ENCODE measurements at places on chromosomes 2 and 18. TPM values are rescaled to one million over a fixed set of nuclear protein-coding genes. Genes with fewer than 3 reads are reported as not detected.

Gene FSIP2
- total RNA-seq, result 0.24 TPM

Gene COLEC12
- 0.68 TPM for total RNA-seq

DNA sequence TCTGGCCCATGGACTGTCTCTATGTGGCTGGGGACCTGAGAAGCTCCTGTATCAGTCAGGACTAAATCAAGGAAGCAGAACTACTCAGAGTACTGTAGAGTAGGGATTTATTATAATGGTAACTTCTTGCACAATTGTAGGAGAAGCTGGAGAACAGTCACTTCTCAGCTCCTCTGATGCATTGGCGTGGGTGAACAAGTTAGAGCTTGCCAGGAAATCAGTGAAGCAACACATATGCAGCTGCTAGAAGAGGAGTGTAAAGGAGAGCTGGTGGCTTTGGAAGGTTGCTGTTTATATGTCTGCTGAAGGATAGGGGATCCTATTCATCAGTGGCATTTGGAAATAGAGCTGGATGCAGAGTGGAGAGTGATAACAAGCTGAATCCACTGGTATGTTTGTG, 215.5 kb upstream of the CWC22 start:
- peak; percentile 100 for ATAC-seq

GRCh38 chr2:212842544-212843185, 304.1 kb upstream of the ERBB4 start:
- no peak for ATAC-seq

DNA sequence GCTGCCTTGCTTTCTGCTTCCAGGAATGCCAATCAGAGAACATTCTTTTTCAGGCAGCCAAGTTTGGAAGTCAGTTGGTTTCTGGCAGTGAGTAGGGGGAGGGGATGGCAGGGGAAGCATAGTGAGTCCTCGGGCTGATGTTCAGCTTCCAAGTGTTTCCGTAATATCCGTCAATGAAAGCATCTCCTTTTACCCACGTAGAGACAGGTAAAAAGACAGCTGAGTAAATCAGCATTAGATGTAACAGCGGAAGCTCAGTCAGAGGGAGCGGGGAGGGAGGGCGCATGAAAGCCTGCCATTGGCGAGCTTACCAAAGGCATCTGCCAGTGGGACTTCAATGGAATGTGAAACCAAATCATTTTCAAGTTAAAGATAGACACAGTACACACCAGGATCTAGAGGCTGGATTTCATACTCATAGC, 117.1 kb upstream of the DTNA start:
- no peak for ATAC-seq

DNA sequence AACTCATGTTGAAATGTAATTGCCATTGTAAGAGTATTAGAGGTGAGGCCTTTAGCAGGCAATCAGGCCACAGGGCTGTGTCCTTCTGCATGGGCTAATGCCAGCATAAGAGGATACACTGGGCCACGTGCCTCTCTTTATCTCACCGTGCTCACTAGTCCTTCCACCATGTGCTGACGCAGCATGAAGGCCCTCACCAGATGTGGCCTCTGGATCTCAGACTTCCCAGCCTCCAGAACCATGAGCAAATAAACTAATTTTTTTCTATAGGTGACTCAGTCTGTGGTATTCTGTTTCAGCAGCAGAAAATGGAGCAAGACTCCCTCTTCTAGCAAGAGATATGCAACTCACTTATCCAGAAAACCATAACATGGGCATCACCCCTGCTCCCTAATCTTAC, 149.7 kb upstream of the ZNF236 start:
- no peak for ATAC-seq

DNA sequence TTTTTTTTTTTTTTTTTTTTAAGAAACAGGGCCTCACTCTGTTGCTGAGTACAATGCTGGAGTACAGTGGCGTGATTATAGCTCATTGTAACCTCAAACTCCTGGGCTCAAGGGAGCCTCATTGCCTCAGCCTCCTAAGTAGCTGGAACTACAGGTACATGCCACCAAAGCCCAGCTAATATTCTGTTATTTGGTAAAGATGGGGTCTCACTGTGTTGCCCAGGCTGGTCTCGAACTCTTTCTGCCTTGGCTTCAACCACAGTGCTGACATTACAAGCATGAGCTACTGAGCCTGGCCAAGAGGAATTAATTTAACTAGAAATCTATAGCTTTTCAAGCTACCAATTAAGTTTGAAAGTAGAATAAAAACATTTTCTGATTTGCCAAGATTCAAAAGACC, 27.8 kb downstream of the DYM start:
- ATAC-seq, result no peak

DNA sequence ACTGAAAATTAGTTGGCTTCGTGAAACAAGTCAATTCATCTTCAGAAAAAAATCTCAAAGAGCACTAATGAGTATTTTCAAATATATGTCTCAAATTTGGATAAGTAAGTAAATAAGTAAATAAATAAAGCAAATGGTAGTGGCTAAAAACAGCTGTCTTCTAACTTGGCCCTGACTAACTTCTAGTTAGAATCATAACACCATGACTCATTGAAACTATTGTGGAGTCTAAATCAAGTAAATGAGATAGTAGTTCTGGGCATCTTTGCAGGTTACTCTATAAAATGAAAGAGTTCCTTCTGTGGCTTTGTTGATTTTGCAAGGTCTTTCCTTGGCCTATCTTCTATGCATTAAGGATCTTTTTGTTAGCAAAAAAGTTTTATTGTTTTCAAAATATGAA, 110.7 kb downstream of the SLC8A1 start:
- ATAC-seq, result no peak

- peak; percentile 39 for ATAC-seq
Observed at GRCh38 chr18:10259901-10260300, 194.5 kb upstream of the APCDD1 start.

Data from esophagus mucosa (tissue), 1 donor.